ENCODE measurements at places on chromosomes 5 and 9. TPM values are rescaled to one million over a fixed set of nuclear protein-coding genes. Genes with fewer than 3 reads are reported as not detected.

The SLC28A3 gene
- under 0.01 TPM for total RNA-seq

The WHRN gene
- total RNA-seq = 1.3 TPM

The KCNN2 gene
- 0.88 TPM for total RNA-seq

The PRRT1B gene
- not detected for total RNA-seq

The CDH18 gene
- not detected for total RNA-seq

Measured in placental pericyte (primary cell).